ENCODE measurements at places on chromosomes 1 and 21. TPM values are rescaled to one million over a fixed set of nuclear protein-coding genes. Genes with fewer than 3 reads are reported as not detected.

NPPA gene
- not detected for total RNA-seq

PLA2G2F gene
- not detected for total RNA-seq

CASZ1 gene
- 9.9 TPM for total RNA-seq

ITLN1 gene
- not detected for total RNA-seq

CRYZL1 gene
- total RNA-seq, result 30.2 TPM

Measured in activated CD8-positive, alpha-beta T cell treated with anti-CD3 and anti-CD28 coated beads, Interleukin-2, amount 10 ng/mL, durations not matched to agents 7 days and 5 days (primary cell).